Left renal pelvis (tissue), 4 donors: ENCODE measurements at places on chromosomes 12 and 14.

DNA sequence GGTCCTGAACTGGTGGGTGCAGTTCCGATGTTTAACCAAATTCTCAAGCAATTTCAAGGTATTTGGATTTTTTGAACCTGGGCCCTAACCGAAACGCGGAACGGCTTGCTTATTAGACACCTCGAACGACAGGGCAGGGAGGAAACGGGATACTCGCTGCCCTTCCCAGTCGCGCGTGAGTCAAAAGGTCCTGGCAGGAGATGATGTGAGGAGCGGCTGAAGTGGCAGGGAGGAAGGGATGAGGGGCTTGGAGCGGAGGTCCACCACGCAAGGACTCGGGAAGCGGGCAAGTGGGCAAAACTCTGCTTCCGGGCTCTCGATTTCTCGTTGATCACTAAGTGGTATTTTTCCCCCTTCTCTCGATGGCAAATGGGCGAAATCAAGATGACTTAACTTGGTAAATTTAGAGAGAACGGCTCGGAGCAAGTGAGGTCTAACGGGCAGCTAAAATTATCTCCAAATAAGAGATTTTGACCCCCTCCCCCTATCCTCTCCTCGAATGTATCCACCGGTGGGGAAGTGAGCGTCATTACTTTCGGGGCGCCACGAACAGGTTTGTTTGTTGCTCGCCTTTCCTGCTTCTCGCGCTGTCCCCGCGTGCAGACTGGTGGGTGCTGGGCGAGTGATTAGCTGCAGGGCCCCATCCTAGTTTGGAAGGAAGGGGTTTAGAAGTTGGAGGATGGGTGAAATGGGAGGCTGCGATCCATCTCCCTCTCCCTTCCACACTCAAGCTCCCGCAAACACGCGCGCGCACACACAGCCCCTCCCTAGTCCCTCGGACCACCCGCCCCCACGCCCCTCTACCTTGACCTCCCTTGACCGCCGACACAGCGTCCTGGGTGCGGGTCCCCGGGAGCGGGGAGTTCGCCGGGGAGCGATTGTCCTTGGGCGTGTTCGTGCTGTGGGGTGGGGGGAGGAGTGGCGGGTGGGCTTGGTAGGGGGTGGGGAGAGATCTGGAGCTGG is 986 bp upstream of the NTF3 start:
- DNase-seq = no peak

DNA sequence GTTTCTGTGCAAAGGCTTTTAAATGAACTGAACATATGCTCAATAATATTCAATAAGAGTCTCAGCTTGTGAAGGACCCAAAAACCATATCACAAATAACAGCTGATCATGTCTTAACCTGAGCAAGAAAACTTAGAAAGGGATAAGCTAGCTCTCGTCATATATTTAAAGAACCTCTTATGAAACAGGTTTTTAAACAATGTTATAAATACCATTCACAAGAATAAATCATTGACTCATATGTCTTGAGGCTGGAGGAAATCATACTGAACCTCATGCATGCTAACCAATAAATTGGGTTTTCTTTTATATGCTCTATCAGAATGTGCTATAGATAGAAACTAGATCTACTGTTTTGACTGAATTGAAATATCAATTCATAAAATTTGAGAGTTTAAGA is 426.9 kb downstream of the NOVA1 start:
- no peak for DNase-seq

DNA sequence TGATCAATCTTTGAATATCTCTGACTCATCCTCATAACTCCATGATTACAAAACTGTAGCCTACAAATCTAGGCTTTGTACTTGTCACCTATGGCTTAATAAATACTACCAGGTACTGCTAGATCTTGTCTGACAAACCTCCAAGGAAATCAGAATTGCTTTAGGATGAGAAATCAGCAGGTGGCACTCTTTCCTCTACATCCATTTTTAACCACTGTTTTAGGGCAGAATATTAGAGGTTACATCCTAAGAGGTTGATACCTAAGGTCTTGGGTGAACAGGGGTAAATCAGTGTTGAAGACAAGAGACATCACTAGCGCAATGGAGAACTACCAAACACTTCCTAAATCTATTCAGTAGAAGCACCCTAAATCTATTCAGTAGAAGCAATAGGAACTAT is 63.1 kb upstream of the SOX5 start:
- no peak for DNase-seq

GRCh38 chr12:99282086-99282485 is 365.5 kb upstream of the GARIN6 start:
- DNase-seq = no peak

DNA sequence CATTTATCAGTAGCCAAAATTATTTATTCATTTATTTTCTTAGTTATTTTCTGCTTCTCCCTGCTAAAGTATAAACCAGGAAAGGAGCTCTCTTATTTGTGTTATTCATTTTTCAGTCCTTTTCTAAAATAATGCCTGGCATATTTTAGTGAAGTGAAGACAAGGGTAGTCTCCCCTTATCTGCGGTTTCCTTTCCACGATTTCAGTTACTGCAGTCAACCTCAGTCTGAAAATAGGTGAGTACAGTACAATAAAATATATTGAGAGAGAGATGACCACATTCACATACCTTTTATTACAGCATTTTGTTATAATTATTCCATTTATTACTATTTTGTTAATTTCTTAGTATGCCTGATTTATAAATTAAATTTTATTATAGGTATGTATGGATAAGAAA is 57.6 kb downstream of the GPR137C start:
- no peak for DNase-seq

GRCh38 chr12:132545955-132546354 is 56.0 kb downstream of the FBRSL1 start:
- no peak for DNase-seq

DNA sequence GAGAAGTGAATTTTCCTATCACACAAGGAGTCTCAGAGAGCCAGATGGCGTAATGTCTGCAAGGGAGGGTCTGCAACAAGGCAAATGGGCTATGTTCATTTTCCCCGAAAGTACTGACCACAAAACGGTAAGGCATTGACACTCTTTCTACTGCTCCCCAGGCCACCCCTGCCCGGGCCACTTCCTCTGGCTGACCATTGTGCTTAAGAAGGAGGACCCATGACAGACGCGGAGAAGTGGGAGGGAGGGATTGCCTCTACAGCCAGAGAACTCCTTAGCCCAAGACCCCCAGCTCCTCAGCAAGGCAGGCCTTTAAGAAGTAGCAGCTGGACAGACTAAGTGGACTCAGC is 1.2 kb downstream of the NCKAP5L start:
- no peak for DNase-seq

DNA sequence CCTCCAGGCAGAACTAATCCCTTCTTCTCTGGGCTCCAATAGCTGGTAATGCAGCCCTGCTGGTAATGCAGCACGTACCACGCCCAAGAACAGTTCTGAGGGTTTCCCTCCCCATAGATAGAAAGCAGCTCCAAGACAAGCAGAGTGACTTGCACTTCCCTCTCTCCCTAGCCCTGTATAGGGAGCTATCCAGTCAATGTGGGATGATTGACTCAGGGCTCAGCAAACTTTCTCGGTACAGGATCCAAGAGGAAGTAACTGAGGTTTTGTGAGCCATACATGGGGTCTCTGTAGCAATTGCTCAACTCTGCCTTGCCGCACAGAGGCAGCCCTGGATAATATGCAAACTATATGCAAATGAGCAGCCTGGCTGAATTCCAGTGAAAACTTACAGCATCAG is 15.5 kb upstream of the FKBP4 start:
- DNase-seq = no peak

GRCh38 chr12:77796775-77797174 is 33.9 kb upstream of the NAV3 start:
- DNase-seq = no peak

DNA sequence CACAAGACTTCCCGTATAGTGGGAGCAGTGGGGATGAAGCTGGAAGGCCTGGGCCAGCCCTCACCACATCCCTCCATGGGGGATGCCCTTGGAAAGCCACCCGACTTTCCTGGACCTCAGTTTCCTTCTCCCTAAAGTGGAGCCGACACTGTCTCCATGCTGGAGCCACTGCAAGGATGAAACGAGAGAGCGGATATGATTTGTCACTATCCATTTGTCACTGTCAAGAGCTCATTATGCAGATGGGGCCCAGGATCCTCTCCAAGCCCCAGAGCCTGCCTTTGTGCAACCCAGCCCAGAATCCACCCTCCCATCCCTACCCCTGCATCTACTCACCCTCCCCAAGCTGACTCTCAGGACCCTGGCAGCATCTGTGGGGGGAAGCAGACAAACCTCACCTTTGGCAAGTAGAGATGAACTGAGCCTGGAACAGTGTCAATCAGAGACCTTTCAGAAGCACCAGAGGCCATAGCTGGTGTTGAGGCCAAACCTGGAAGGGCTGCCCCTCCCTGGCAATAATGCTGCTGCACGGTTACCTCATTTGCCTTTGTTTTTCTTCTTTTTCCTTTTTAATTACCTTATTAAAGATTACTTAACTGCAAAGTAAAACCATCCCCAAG is 287.7 kb upstream of the RTL1 start:
- no peak for DNase-seq

GRCh38 chr12:77980782-77981181 is 150.1 kb downstream of the NAV3 start:
- DNase-seq = no peak

DNA sequence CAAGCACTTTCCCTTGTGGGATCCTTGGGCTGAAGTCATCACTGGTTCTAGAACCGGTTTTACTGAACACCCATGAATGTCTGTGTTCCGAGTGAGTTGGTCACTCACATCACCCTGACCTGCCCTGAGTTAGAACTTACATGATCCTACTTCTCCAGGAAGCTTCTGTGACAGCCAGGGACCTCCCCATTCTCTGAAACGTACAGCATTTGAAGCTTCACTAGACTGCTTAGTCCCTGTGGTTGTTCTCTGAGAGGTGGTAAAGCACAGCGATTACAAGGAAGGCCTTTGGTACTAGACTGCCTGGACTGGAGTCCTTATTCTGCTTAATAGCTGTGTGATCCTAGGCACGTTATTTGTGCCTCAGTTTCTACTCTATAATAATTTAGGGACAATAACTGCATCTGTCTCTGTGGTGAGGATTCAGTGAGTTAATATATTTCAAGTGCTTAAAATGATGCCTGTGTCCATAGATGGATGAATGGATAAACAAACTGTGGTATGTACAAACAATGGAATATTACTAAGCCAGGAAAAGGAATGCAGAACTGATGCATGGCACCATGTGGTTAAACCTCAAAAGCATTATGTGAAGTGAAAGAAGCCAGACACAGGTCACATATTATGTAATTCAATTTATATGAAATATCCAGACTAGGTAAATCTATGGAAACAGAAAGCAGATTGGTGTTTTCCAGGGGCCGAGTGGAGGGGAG is 54.7 kb upstream of the DDX11 start:
- DNase-seq = no peak

DNA sequence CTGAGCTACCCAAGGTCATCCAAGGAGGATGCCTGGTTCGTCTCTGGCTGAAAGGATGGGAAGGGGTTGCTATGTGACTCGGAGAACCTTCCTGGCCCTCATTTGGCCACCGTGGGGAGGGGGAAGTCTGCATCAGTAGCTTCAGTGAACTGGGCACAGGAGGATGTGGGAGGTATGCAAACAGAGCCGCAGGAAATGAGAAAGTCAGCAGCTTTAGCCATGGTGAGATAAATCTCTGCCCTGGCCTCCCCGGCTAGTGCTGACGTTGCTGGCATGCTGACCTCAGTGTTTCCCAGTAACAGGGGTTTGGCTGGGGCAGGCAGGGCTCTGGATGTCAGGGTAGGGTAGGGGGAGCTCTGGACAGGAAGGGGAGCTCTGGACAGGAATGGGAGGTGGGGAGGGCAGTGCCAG is 2.3 kb upstream of the CEBPE start:
- DNase-seq = peak; percentile 68

DNA sequence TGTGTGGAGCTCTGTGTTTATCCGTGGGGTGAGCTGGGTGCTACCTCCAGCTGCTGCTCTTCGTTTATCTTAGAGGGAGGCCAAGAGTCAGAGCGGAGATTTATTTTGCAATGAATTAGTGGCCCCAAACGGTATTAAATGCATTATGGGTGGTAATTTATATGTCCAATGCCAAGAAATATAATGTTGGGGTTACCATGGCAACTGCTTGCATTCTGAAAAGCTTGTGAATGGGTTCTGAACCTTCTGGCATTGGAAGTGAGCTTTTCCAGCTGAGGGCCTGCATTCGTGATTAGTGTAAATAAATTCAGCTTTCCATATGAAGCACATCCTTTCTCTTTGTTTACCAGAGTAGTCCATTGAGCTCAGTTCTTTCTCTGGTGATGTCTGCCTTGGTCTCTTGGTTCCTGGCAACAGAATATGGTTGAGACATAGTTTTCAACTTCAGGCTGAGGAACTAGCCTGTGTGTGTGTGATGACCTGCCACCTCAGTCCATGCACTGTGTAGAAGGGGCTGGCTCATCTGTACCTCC is 51.8 kb downstream of the TRAF3 start:
- DNase-seq = peak; percentile 70

GRCh38 chr12:116380108-116380507 is 102.6 kb upstream of the MED13L start:
- no peak for DNase-seq
